ENCODE measurements at places on chromosomes 16 and 17.

GRCh38 chr17:7684851-7685532 is 2.3 kb downstream of the TP53 start:
- no peak for DNase-seq

- no peak for DNase-seq
Observed at GRCh38 chr17:17325228-17325627, 22.1 kb downstream of the NT5M start.

- no peak for DNase-seq
Observed at GRCh38 chr17:2975469-2975958, 87.9 kb downstream of the OR1D5 start.

GRCh38 chr16:72410492-72410891 is 238.5 kb upstream of the PMFBP1 start:
- no peak for DNase-seq

DNA sequence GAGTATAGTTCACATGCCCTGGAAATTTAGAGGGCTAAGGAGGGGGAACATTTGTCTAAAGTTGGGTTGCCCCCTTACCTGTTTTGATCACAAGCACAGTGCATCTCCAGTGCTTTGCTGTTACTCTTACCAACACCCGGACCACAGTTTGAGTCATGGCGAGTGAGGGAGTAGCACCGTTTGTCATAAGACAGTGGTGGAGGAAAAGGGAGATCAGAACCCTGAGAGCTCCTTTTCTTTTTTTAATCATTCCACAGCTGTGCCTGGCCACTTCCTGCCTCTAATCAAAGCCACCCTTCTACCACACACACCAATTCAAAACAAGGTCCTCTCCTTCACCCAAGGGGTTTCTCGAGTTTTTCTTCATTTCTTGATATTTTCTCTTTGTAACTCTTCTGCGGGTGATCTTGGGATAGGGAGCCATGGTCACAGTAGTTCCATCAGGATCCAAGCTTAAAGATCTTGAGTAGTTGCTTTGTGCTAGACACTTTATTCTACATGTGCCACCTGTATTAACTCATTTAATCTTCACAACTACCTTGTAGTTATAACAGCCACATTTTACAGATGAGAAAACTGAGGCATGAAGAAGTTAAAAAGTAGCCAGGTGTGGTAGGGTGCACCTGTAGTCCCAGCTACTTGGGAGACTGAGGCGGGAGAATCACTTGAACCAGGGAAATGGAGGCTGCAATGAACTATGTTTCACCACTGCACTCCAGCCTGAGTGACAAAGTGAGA is 5.0 kb upstream of the MYL4 start:
- DNase-seq = no peak

GRCh38 chr16:28524681-28525171 is 14.0 kb downstream of the NUPR1 start:
- DNase-seq = no peak

GRCh38 chr17:8555062-8555461 is 75.5 kb downstream of the MYH10 start:
- DNase-seq = no peak

DNA sequence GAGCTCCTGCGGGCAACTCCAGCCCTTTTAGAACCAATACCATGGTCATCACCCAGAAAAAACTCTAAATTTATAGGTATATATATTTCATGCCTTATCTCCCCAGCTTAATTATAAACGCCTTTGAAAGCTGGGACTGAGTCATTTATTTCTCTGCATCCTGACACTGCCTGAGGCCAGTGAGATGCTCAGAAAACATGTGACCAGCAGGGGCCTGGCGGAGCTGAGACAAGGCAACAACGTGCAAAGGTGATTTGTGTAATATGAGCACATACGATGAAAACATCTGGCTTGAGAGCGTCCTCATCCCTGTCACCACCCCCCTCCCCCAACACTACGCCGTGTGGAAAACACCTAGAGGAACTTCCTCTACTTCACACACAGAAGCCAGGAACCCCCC is 22.7 kb downstream of the NXN start:
- DNase-seq = no peak

DNA sequence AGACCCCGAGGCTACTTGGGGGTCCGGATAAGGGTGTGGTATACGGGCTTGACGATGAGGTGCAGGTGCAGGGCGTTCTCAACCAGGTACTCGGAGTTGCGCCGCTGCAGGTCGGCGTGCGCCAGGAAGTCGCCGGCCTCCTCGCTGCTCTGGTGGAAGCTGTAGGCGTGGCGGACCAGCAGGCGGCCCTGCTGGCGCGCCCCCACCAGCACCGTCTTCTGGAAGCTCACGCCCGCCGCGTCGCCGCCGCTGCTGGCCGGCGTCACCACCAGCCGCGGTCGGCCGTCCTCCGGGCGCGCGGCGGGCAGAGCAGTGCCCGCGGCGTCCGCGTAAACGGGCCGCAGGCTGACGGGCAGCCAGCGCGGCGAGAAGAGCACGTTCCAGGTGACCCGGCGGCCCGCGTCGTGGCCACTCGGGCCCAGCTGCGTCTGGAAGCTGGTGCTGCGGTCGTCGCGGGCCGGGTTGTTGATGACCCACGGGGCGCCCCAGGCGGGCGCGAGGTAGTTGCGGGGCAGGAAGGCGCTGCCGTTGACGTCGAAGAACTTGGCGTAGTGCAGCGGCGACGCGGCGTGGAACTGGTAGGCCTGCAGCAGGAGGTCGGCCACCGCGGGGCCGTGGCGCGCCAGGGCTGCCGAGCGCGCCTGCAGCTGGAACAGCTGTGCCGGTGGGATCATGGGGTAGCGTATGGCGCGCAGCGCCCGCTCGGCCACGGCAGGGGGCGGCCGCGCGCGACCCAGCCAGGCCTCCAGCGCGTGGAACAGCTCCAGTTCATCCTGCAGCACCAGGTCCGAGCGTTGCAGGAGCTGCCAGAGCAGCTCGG is 4.8 kb downstream of the BTBD17 start:
- DNase-seq = no peak

Data from globus pallidus (tissue), 1 donor.